Anterior cingulate cortex (tissue), 58 donors: ENCODE measurements at places on chromosomes 6 and 20.
A peak's percentile ranks its signal among the peaks of the same experiment; 100 is the strongest.

DNA sequence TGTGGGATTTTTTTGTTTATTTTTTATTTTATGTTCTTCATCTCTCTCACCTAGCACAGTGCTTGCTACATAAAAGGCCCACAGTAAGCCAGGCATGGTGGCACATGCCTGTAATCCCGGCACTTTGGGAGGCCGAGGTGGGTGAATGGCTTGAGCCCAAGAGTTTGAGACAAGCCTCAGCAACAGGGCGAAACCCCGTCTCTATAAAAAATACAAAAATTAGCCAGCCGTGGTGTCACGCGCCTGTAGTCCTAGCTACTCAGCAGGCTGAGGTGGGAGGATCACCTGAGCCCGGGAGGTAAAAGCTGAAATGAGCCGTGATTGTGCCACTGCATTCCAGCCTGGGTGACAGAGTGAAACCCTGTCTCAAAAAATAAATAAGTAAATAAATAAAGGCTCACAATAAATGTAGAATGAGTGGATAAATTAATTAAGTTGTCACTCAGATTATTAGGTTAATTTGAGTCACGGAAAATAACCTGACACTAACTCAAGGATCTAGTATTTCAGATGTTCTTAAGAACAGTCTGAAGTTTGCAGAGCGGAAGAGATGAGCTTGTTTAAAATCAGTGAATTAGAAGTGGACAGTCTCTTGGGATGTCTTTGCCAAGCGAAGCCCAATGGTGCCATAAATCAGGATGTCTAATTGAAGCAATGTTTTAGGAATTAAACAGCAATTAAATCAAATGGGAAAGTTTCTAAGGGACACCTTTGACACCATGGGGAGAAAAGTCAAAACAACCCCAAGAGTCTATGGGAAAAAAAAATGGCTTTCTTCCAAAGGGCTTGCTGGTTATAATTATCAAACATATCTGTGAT, 214.4 kb downstream of the ZNF217 start:
- no peak for DNase-seq

DNA sequence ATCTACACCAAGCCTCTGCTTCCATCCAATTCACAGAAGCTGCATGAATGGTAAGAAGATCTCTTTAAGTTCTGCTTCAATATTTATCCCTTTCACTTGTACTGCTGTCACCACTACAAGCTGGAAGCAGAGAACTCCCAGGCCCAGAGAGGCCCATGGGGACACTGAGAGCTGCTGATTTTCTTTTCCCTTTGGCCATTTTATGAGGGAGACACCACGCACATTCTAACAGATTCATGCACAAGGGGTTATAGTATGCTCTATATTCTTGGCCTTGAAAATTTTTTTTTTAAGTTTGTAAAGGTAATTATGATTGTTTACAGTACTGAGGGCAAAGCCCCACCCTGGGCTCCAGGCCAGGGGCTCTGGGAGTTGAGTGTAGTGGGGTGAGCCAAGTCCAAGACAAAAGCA, 88.4 kb downstream of the MYB start:
- DNase-seq, result no peak

- no peak for DNase-seq
Measured at GRCh38 chr6:114362957-114363356, 20.1 kb upstream of the HS3ST5 start.

- DNase-seq, result no peak
Measured at GRCh38 chr20:29079769-29080690, 2177.4 kb upstream of the DEFB115 start.

DNA sequence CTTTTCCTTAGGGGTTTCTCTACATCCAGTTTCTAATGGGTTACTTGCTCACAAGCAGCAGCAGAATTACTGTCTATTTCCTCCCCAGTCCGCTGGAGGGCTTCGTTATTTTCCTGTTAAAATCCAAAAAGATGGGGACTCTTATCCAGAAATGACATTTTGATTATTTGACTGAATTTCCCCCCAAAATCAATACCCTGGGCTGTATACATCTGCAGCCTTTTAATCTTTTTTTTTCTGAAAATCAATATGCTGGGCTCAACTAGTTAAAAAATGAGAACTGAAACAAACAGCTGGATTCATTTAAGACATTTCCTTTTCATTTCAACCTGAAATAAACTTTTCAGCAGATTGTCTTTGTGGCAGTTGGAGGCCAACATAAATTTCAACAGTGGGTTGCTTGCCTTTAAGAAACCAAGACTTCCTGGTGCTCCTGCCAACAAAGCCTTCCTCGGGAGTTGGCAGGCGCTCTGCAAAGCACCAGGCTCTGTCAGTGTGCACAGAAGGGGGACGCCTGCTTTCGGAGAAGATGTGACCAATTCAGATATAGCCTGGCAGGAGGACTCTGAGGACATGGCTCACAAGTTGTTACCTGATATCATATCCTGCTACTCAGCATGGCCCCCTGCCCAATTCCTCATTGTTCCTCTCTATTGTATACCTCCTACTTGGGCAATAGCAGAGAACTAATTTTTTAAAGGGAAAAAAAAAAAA, 204.7 kb upstream of the ARG1 start:
- peak; percentile 48 for DNase-seq

DNA sequence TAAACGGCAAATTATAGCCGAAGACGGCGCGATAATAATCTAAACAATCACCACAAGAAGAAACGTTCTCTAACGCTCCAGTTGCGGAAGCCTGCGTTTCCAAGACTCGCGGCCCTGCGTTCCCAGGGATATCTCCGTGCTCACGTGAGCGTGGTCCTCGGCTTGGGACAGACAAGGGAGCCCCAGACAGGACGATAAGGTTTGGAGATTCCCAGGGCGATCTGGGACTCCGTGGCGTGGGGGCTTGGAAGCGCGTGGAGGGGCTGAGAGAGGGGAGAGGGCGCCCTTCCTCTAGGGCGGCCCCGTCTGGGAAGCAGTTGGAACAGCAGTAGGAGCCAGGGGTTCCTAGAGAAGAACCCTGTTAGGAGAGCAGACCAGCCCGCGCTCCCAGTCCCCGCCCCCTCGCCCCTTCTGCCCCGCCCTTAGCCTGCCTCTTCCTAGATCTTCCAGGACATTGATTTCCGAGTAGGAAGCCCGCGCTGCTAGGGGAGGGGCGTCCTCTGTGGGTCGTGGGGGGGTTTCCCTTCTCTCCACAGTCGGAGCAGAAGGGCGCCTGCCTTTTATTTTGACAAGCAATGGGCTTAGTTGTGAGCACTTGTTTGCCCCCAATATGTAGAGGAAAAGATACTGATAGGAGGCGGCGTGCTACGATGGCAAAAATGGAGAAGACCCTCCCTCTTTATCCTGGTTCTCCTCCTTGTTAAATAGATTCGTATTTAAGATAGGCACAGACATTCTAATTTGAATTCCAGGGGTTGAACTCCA, 10.6 kb downstream of the NRN1 start:
- no peak for DNase-seq

- no peak for DNase-seq
Measured at GRCh38 chr20:50520222-50520880, 10.2 kb downstream of the PTPN1 start.

DNA sequence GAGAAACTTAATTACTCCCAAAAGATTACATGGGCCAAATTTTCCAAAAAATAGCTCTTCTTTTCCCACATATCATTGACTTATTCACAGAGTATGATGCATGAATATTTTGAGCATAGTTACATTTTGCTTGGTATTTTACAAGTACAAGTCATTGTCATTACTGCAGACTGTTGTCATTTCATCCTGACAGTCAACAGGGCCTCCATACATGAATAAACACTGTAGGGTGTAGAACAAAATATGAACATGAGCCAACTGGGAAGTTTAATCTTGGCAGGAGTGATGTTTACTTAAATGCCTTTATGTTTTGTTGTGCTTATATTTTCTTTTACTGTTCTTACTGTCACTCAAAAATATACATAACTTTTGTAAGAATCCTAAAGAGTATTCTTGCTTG, 340.7 kb downstream of the ADGRB3 start:
- no peak for DNase-seq

- DNase-seq, result no peak
Measured at GRCh38 chr6:42260396-42260888, 42.8 kb upstream of the MRPS10 start.

DNA sequence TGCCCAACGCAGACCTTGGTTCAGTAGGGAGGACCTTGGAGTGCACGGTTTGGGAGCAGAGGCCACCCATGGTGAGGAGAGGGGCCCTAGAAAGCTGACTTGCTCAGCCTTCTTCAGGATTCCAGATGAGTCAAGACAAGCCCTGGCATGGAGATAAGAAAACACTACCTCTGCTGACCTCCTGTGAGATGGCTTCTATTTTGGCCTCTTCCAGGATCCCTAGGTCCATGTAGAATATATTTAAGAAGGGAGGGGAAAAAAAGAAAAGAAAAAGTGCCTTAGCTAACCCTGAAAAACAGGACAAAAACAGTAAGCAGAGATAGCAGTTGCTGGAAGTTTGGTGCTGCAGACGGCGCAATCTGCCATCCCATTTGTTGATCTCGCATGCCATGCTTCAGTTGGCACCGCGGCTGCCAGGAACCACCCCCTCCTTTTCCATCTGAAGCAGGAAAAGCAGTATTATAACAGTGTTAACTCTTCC, 100.0 kb downstream of the ARMC2 start:
- DNase-seq, result peak; percentile 69

DNA sequence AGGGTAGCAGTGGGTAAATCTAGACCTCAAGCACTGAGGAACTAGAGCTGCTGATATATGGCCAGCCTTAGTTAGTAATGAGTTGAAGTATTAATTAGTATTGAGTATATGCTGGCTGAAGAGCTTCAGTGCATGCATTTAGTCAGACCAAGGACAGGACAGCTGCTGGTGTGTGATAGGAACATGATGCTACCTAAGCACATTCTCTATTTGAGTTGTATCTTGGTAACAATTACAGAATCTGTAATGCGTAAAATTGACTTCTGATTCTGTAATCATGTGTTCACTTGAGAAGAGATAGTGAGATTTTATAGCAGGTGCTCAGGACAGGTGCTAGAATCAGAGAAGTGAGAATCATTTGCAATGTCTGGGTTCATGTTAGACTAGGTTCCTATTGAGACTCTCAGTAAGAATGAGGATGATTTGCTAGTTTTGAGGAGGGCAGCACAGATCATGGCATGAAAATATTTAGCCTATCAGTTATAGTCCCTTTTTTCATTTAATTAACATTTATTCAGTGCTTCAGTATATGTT, 369.4 kb upstream of the HS3ST5 start:
- DNase-seq, result no peak

DNA sequence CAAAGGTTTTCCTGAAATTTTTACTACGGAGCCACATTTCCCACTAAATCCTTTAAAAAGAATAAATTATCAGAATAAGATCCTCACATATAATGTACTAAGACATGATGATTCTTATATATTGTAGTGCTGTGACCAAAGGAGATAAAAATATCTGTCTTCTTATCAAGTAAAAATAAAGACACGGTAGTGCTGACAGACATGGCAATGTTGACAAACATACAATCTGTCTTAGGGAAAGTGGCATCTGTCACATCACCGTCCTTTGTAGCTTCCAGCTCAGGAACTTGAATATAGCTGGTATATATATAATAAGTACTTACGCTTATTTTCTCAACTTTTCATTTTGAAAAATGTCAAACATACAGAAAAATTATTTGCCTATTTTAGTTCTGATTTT, 66.8 kb downstream of the NUDT3 start:
- DNase-seq, result no peak

- DNase-seq, result no peak
Measured at GRCh38 chr20:57818418-57819181, 108.8 kb upstream of the PMEPA1 start.

GRCh38 chr6:1700278-1700967, 90.7 kb downstream of the FOXC1 start:
- DNase-seq, result no peak

DNA sequence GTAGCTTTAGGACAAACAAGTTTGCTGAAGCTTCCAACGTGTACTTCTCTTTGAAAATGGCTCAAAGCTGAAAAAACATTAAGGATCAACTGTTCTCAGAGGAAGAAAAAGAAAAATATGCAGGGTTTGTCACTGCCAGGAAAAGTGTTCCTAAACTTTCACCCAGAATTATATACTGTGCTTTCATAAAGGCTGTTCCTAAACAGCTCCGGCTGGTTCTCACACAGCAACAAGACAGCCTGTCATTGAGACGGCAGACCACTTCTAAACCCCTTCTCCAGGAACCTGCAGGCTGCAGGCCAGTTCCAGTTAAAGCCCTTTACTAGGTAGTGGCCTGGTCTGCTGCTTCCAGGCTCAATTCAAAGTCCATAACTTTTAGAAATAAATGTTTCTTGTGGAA, 97.4 kb upstream of the SOX4 start:
- no peak for DNase-seq

GRCh38 chr6:137910843-137911456, 43.9 kb downstream of the TNFAIP3 start:
- DNase-seq, result no peak

- DNase-seq, result no peak
Measured at GRCh38 chr6:118843685-118844390, 50.1 kb upstream of the ASF1A start.

GRCh38 chr6:21898107-21898796, 304.7 kb downstream of the SOX4 start:
- DNase-seq, result no peak

DNA sequence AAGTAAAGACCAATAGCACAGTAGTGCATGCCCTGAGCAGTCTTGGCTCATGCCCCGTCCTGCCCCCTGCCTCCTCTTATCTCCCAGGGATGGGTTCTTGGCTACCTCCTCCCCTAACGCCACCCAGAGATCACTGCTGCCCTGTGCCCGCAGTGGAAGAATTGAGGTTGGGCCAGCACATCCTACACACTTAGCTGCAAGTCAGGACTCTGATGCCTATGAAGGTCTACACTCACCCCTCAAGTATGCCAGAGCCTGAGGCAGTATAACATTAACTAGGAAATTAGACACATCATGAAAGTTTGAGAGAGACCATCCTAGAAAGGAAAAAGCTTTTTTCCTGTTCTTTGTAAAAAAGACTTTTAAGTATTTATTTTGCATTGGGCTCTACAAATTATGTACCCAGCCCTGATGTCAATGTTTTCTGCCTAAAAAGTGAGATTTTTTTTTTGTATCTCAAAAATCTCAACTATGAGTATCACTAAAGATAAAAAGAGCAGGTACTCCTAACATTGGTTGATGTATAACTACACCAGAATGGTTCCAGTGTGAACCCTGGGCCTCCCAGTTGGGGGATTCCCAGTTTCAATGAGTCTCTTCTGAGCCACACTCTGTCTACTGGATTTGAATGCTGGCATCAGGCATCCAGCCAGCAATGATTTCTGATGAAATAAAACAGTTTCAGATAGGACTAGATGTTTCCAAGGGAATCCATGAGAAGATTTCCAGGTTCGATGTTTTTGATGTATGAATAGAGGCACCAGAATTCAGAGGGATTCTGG, 115.4 kb downstream of the ISM1 start:
- DNase-seq, result no peak

- no peak for DNase-seq
Measured at GRCh38 chr6:126842769-126843168, 275.7 kb upstream of the RSPO3 start.

GRCh38 chr6:24549674-24550353, 55.0 kb downstream of the ALDH5A1 start:
- no peak for DNase-seq

DNA sequence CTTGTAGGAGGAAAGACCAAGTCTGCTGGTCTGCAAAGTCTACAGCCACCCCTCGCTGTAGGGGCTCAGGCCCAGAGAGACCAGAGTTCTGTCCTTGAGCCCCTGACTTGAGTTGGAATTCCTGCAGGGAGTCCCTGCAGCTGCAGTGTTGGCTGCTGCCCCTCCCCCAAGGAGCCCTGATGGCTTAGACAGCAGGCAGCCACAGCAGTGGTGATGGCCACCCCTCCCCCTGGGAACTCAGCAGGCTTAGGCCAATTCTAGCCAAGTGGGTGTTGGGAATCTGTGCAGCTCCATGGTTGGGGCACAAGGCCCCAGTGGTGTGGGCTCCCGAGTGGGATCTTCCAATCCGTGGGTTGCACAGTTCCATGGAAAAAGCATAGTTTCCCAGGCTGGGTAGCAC, 345.4 kb downstream of the CD109 start:
- DNase-seq, result no peak
